ENCODE measurements at places on chromosomes 3 and 15. TPM values are rescaled to one million over a fixed set of nuclear protein-coding genes. Genes with fewer than 3 reads are reported as not detected.

GRCh38 chr3:126664591-126665214, 9.8 kb upstream of the TXNRD3 start:
- no peak for DNase-seq
- H3K4me3 ChIP-seq, result no peak overlapping the region
- peaks cover 17% of the 10 kb centered on the region for H3K27me3 ChIP-seq
- no peak overlapping the region for H3K27ac ChIP-seq
- no peaks in the 10 kb centered on the region for H3K36me3 ChIP-seq

- H3K27me3 ChIP-seq, result no peaks in the 10 kb centered on the region
- H3K27ac ChIP-seq, result no peak overlapping the region
- no peak overlapping the region for H3K4me3 ChIP-seq
- peaks cover 21% of the 10 kb centered on the region for H3K4me1 ChIP-seq
- DNase-seq, result peak; percentile 95
Observed at GRCh38 chr3:42746455-42747450, 26.3 kb downstream of the CCDC13 start.

DNA sequence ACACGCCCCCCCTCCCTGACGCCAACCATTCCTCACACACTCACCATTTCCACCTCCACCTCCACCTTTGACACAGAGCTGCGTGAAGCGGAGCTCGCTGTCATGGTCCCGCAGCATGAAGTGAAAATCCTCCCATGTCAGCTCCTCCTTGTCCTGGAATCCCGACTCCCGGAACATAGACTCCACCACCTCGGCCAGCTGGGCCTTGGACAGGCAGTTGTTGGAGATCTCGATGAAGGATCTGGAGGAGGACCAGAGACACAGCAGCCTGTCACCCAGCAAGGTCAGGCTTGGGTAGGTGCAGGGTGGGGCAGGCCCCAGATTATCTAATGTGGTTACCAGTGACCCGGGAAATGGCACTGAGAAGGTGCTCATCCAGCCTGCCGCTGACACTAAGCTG, 12.2 kb downstream of the DUOX2 start:
- no peak for DNase-seq
- H3K27me3 ChIP-seq, result peaks cover 3% of the 10 kb centered on the region
- H3K4me1 ChIP-seq, result no peaks in the 10 kb centered on the region
- no peak overlapping the region for H3K27ac ChIP-seq

The ROBO2 gene
- polyA plus RNA-seq, result 0.55 TPM

The CCR3 gene
- 0.31 TPM for polyA plus RNA-seq

- H3K36me3 ChIP-seq, result no peaks in the 10 kb centered on the region
- H3K4me1 ChIP-seq, result peaks cover 5% of the 10 kb centered on the region
- no peak for DNase-seq
- H3K27me3 ChIP-seq, result no peaks in the 10 kb centered on the region
- H3K4me3 ChIP-seq, result no peak overlapping the region
- no peak overlapping the region for H3K27ac ChIP-seq
Observed at GRCh38 chr15:44092221-44092620, 102.8 kb downstream of the FRMD5 start.

DNA sequence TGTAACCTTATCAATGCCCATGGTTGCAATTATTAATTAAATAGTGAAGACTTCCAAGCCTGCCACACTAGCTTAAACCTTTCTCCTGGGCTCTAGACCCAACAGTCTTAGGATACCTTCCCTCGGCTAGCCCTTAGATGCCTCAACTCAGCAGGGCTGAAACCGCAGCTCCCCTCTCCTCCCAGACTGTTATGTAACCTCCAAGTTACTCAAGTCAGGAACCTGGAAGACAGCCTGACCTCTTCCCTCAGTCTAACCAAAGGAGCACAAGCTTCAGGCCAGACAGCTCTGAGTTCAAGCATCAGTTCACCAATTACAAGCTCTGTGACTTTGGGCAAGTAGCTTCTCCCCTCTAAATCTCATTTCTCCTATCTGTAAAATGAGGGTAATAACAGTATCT, 70.5 kb upstream of the HACD2 start:
- peaks cover 39% of the 10 kb centered on the region for H3K4me1 ChIP-seq
- H3K36me3 ChIP-seq, result peaks cover 13% of the 10 kb centered on the region
- H3K27ac ChIP-seq, result peak overlapping the region; percentile 45
- H3K27me3 ChIP-seq, result no peaks in the 10 kb centered on the region
- H3K4me3 ChIP-seq, result no peak overlapping the region

- H3K4me3 ChIP-seq, result no peak overlapping the region
- H3K36me3 ChIP-seq, result no peaks in the 10 kb centered on the region
Observed at GRCh38 chr3:141065841-141066805, 15.0 kb downstream of the SPSB4 start.

GRCh38 chr3:188949996-188950395, 221.8 kb upstream of the TPRG1 start:
- no peaks in the 10 kb centered on the region for H3K36me3 ChIP-seq
- H3K27ac ChIP-seq, result peak overlapping the region; percentile 70
- DNase-seq, result no peak
- H3K27me3 ChIP-seq, result no peaks in the 10 kb centered on the region

The PDE8A gene
- polyA plus RNA-seq, result 28.0 TPM

The TM4SF18 gene
- polyA plus RNA-seq, result 3.8 TPM

- H3K36me3 ChIP-seq, result no peaks in the 10 kb centered on the region
- H3K4me3 ChIP-seq, result no peak overlapping the region
- H3K27me3 ChIP-seq, result no peaks in the 10 kb centered on the region
Observed at GRCh38 chr3:174202561-174202960, 656.6 kb upstream of the NAALADL2 start.

The OXTR gene
- 1.2 TPM for polyA plus RNA-seq

DNA sequence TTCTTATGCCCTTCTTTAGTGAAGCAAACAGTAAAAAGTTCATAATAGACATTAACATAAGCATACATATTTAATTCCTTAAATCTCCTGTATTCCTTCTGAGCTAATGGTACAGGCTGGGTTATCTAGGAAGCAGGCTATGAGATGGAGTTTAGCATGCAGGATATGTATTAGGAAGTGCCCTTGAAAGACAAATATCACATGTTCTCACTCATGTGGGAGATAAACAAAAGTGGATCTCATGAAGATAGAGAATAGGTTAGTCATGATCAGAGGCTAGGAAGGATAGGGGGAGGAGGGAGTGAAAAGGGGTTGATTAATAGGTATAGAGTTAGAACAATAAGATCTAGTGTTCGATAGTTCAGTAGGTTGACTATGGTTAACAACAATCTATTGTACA, 105.4 kb downstream of the CLASP2 start:
- no peak overlapping the region for H3K4me3 ChIP-seq
- peaks cover 2% of the 10 kb centered on the region for H3K36me3 ChIP-seq
- H3K4me1 ChIP-seq, result no peaks in the 10 kb centered on the region
- no peak for DNase-seq
- H3K27ac ChIP-seq, result no peak overlapping the region
- no peaks in the 10 kb centered on the region for H3K27me3 ChIP-seq

- DNase-seq, result no peak
- H3K4me1 ChIP-seq, result peaks cover 6% of the 10 kb centered on the region
- H3K4me3 ChIP-seq, result no peak overlapping the region
- H3K36me3 ChIP-seq, result no peaks in the 10 kb centered on the region
Observed at GRCh38 chr3:59313365-59313764, 263.5 kb upstream of the CFAP20DC start.

The AADACL2 gene
- 0.14 TPM for polyA plus RNA-seq

DNA sequence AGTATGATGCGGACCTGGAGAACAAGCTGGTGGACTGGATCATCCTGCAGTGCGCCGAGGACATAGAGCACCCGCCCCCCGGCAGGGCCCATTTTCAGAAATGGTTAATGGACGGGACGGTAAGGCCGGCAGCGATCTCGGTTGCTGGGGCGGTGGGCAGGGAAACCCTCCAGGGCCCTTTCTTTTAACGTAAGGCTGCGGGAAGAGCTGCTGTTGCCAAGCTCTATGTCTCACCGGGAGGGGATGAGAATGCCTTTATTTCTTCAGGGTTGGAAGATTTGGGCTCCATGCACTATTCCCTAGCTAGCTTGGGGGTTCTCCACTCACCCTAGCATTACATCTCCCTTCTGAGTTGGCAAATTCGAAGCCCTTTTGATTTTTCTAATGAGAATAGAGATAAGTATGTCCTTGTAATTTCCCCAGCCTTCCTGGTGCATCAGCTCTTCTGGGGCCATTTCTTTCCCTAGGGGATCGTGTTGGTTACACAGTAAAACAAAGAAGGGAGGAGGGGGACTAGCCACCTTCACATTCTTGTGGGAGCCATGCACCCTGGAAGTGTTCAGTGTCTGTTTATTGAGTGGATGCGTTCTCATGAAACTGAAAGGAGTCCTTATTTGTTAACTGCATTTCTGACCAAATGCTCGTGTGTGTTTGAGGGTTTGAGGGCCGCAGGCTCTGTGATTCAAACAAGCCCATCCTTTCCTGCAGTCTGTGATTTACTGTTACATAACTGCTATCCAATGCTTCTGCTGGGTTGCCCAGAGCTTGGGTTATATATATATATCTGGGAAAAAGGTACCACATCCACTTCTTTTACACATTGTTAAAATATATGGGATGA, 982 bp downstream of the TAGLN3 start:
- no peaks in the 10 kb centered on the region for H3K27me3 ChIP-seq
- no peaks in the 10 kb centered on the region for H3K4me1 ChIP-seq
- H3K27ac ChIP-seq, result no peak overlapping the region
- no peaks in the 10 kb centered on the region for H3K36me3 ChIP-seq

GRCh38 chr3:29189328-29189727, 91.5 kb upstream of the RBMS3 start:
- no peak overlapping the region for H3K4me3 ChIP-seq
- H3K36me3 ChIP-seq, result no peaks in the 10 kb centered on the region
- H3K27ac ChIP-seq, result no peak overlapping the region
- no peak for DNase-seq

- H3K27me3 ChIP-seq, result no peaks in the 10 kb centered on the region
- peak overlapping the region; percentile 35 for H3K27ac ChIP-seq
- no peaks in the 10 kb centered on the region for H3K36me3 ChIP-seq
- peak; percentile 27 for DNase-seq
- no peaks in the 10 kb centered on the region for H3K4me1 ChIP-seq
Observed at GRCh38 chr3:42846685-42847522, 28.8 kb downstream of the CYP8B1 start.

- DNase-seq, result peak; percentile 87
- no peak overlapping the region for H3K4me3 ChIP-seq
- H3K4me1 ChIP-seq, result peaks cover 4% of the 10 kb centered on the region
- H3K36me3 ChIP-seq, result peaks cover 14% of the 10 kb centered on the region
- no peaks in the 10 kb centered on the region for H3K27me3 ChIP-seq
Observed at GRCh38 chr3:64539451-64540196, 148.2 kb downstream of the ADAMTS9 start.

The SHC4 gene
- polyA plus RNA-seq, result 0.09 TPM

- no peaks in the 10 kb centered on the region for H3K27me3 ChIP-seq
- DNase-seq, result no peak
- H3K4me3 ChIP-seq, result no peak overlapping the region
Observed at GRCh38 chr15:73597036-73597638, 36.1 kb downstream of the NPTN start.

GRCh38 chr3:155102329-155102728, 22.2 kb downstream of the MME start:
- no peaks in the 10 kb centered on the region for H3K4me1 ChIP-seq
- H3K27ac ChIP-seq, result no peak overlapping the region
- no peak for DNase-seq

The TICRR gene
- 0.33 TPM for polyA plus RNA-seq

- no peak for DNase-seq
- no peaks in the 10 kb centered on the region for H3K36me3 ChIP-seq
- no peak overlapping the region for H3K4me3 ChIP-seq
- H3K27ac ChIP-seq, result no peak overlapping the region
Observed at GRCh38 chr3:10502185-10502880, 3.1 kb downstream of the ATP2B2 start.
